Glutamatergic neuron (in vitro differentiated cells): ENCODE measurements at places on chromosomes 6 and 20.

DNA sequence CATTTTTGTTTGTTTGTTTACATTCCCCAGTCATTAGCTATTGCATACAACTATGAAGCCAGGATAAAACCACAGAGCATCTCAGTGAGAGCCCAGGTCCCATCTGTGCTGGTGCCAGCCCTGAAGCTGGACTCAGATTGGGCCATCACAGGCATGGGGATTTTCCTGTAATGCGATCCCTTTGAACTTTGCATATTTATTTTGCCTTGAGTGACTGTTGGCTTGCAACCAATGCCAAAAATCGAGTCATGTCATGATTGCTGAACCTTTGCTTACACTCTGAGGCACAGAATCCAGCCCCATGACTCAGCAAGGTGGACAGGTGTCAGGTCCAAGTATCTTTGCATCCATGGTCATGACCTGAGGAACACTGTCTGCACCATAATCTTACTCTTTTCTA lies 46.2 kb upstream of the GGTLC1 start:
- no peak for DNase-seq

DNA sequence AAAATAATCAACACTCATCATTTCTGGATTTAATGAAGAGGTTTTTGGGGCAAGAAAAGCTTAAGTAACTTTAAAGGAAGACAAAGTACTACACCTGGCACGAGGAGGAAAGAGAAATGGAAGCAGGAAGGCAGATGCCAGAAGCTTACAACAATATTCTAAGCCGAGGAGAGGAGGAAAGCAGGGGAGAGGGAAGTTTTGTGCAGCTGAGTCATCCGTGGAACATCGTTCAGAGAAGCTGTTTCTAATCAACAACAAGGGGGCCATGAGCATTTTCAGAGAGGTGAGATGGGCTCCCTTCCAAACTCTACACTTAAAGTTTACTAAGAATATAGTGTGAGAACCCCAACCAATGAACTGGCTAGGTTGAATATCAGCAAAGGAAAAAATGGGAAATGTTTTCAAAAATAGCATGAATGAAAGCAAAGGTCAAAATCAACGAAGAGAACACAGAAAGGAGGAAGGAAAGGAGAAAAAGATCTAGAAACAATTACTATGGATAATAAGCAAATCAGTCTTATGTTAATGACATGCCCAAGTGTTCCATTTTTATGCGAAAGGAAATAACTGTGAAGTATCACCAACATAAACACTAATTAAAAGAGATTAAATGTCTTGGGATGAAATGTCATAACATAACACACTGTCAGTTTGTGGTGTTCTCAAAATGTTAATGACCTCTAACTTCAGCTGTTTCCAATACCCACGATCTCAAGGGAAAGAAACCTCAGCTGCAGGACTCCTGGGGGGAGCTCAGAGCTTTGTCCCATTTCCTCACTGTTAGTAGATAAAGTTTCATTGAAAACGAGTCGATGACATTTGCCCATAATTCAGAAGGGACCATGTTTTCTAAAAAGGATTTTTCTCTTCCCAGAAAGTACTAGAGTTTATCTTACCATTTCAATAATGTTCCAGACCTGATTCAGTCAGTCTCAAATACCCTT lies 203.4 kb upstream of the STXBP5 start:
- no peak for DNase-seq

GRCh38 chr20:61730631-61731362 lies 334.9 kb downstream of the TAF4 start:
- DNase-seq = no peak

DNA sequence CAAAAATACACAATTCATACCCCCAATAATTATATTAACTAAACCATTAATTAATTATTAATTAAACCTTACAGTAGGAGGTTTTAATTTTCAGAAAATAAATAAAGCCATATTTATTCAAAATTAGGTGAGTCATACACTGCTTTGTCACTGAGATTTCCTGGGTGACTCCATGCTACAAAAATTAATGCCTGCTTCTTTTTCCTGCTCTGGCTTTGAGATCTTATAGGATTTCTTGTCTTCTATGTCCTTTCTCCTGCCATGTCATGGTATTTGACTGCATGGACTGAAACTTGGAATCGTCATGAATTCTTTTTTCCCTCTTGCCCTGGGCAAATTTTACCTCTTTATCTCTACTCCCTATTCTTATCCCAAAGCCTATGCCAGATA lies 133.2 kb downstream of the PHACTR1 start:
- DNase-seq = no peak

DNA sequence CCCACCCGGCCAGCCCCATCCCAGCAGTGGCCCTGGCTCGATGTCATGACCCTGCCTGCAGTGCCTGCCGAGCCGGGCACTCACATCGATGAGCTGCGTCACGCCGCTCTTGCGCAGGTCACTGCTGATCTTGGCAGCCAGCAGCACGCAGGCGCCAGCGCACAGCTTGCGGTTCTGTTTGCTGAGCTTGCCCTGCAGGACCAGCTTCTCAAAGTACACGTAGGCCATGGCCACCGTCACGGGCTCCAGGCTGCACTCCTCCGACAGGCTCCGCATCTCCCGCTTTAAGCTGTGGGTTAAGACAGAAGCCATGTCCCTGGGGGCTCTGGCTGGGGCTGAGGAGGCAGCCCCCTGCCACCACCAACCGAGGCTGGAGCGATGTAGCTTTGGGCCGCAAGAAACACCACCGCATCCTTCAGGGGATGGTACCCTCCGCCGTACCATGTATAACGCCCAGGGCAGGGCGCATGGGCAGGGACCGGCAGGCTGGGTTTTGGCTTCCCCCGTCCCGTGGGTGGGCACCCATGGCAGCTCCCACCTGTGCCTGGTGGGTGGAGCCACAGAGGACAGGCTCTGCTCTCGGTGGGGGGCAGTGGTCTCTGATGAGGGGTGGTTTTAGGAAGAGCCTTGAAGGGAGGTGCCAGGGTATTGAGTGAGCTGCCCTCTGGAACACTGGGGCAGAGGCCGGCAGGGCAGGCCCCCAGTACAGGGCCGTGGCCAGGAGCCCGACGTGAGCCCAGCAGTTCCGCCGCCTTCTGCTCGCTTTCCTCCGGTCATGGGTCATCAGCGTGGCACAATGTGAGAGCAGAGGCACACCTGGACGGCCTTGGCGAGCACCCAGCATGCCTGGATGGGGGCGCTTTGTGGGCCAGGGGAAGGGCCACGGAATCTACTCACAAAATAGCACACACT lies 4.5 kb downstream of the RPS21 start:
- DNase-seq = no peak

- DNase-seq = peak; percentile 90
Observed at GRCh38 chr20:25584905-25585704, at the start of gene NINL. Gene NINL (minus strand): TSS chr20:25585531. CDS start chr20:25526587, 58,944 bp downstream.
